ENCODE measurements at places on chromosomes 7 and 10. TPM values are rescaled to one million over a fixed set of nuclear protein-coding genes. Genes with fewer than 3 reads are reported as not detected.

ATRNL1 gene
- total RNA-seq: not detected

ADAM22 gene
- 0.86 TPM for total RNA-seq

BEND7 gene
- 1.0 TPM for total RNA-seq

PNLIPRP1 gene
- not detected for total RNA-seq

COL13A1 gene
- total RNA-seq: 34.2 TPM

NDUFB2 gene
- 53.6 TPM for total RNA-seq

ATP5F1C gene
- total RNA-seq: 240 TPM

GNGT1 gene
- total RNA-seq: not detected

CPVL gene
- total RNA-seq: 1.1 TPM

CPXM2 gene
- 0.72 TPM for total RNA-seq

ITPRID1 gene
- not detected for total RNA-seq

CPA4 gene
- total RNA-seq: 9.4 TPM

All from placental pericyte (primary cell).